ENCODE measurements at places on chromosomes 3 and 15.

- peaks cover 10% of the 10 kb centered on the region for H3K27me3 ChIP-seq
- no peak overlapping the region for H3K4me3 ChIP-seq
- DNase-seq = no peak
- peaks cover 41% of the 10 kb centered on the region for H3K4me1 ChIP-seq
- no peak overlapping the region for H3K27ac ChIP-seq
These were observed 12.6 kb downstream of the RPLP1 start for GRCh38 chr15:69465253-69465652.

DNA sequence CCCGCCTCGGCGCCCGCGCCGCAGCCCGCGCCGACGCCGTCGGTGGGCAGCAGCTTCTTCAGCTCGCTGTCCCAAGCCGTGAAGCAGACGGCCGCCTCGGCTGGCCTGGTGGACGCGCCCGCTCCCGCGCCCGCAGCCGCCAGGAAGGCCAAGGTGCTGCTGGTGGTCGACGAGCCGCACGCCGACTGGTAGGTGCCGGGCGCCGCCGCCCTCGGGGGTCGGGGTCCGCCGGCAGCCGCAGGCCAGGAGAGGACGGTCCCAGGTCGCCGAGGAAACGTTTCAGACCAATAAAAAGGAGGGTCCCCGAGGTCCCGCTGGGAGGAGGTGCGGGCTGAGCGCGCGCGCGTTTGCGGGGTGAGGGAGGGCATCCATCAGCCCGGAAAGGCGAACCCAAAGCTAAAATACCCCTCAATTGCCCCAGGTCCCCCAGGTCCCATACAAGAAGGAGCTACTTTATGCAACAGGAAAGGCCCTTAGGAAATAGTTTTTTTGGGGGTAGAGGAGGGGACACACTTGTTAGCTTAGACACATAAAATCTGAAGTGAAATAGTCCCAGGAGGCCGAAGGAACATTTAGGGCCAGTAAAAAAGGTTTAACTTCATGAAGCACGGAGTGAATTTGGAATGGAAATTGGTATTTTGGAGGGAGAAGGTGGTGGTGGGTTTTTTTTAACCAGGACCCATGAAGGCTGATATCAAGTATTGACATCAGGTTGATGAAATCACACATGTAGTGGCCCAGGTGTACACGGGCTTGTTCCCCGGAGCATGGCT, 739 bp downstream of the SYN2 start:
- no peak overlapping the region for H3K4me3 ChIP-seq
- H3K27me3 ChIP-seq = peaks cover 46% of the 10 kb centered on the region
- H3K36me3 ChIP-seq = no peaks in the 10 kb centered on the region
- no peak overlapping the region for H3K27ac ChIP-seq
- H3K4me1 ChIP-seq = no peaks in the 10 kb centered on the region

- H3K4me1 ChIP-seq = peaks cover 47% of the 10 kb centered on the region
- peak; percentile 2 for DNase-seq
- H3K4me3 ChIP-seq = peak overlapping the region; percentile 90
- H3K27ac ChIP-seq = peak overlapping the region; percentile 93
- no peaks in the 10 kb centered on the region for H3K27me3 ChIP-seq
- H3K36me3 ChIP-seq = peaks cover 19% of the 10 kb centered on the region
These were observed 736 bp downstream of the IREB2 start for GRCh38 chr15:78438619-78439285.

GRCh38 chr3:26099692-26100091, 309.8 kb downstream of the OXSM start:
- H3K27ac ChIP-seq = no peak overlapping the region
- no peaks in the 10 kb centered on the region for H3K27me3 ChIP-seq
- DNase-seq = no peak
- no peaks in the 10 kb centered on the region for H3K36me3 ChIP-seq
- H3K4me1 ChIP-seq = no peaks in the 10 kb centered on the region

GRCh38 chr3:57706462-57706861, 13.6 kb upstream of the DENND6A start:
- no peak for DNase-seq
- no peaks in the 10 kb centered on the region for H3K36me3 ChIP-seq
- no peaks in the 10 kb centered on the region for H3K4me1 ChIP-seq
- H3K4me3 ChIP-seq = no peak overlapping the region
- peaks cover 16% of the 10 kb centered on the region for H3K27me3 ChIP-seq
- H3K27ac ChIP-seq = no peak overlapping the region
